ENCODE measurements at places on chromosomes 3 and 15.

DNA sequence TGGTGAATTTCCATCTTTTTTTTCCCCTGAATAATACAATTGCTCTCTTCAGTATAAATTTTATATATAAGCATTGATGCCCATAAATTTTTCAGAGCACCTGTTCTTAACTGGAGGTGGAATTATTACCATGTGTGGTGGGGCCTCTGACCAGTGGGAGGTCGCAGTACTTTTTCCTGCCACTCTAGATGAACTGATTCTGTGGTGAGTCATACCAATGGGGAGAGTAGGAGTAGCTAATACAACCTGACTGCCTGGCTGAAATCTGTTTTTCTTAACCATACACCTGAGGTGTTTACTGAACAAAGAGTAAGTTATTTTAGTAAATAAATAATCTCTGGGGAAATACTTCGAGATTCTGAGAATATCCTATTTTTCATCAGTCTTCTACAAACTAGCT is 67.2 kb downstream of the UNC13C start:
- DNase-seq = no peak

DNA sequence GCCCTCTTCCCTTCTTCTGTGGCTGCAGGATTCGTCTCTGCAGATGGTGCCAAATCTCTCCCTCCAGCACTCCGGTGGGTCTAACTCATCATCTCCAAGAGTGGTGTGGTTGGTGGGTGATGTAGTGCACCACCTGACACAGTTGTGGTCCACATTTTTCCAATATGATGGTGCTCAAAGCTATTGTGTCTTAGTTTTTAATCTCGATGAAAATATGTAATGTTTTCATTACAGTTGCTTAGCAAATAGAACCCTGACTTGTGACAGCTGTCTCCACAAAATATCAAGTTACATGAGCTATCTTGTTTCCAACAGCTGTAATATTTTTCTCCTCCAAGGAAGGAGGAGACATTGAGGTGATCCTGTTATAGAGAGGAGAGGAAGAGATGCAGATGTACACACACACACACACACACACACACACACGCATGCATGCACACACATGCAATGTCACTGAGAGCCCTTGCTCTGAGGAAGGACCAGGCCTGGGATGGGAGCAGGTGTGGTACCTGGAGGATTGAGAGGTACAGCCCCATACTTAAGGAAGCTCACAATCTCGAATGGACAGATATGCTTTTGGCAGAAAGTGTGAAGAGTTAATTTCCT is 15.7 kb upstream of the ESYT3 start:
- no peak for DNase-seq

- no peak for DNase-seq
Measured at GRCh38 chr3:44984335-44984734, 8.3 kb downstream of the EXOSC7 start.

GRCh38 chr3:138473391-138473790 is 39.0 kb downstream of the ESYT3 start:
- DNase-seq = no peak

- DNase-seq = no peak
Measured at GRCh38 chr15:84725001-84725491, 9.1 kb upstream of the SEC11A start.

DNA sequence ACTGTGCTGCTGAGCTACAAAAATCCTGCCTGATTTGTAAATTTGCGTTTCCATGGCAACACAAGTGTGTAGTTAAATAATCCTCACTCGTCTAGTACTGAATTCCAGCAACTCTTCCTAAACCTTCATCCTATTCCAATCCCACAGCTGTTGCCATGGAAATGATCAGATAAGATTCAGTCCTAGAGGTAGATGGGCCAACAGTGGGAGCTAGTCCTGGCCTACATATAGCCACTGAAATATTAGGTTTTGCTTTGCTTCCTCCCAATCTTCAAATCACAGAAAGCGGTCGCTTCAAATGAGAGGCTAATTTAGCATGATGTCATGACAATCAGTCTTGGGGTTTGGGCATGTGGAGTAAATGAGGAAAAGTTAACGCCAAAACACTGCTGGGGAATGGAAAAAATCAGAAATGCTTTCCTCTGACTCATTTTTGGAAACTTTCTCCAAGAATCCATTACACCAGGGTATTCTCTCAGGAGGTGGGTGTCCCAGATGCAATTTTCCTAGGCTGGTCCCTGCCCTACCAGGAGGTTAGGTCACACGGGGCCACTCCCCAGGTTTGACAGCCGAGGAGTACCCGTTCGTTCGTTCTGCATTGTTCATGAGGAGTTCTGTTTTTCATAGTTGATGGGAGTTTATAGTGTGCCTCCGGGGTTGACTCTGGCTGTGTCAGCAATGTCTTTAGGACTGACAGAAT is 159.2 kb upstream of the SLCO3A1 start:
- DNase-seq = no peak

DNA sequence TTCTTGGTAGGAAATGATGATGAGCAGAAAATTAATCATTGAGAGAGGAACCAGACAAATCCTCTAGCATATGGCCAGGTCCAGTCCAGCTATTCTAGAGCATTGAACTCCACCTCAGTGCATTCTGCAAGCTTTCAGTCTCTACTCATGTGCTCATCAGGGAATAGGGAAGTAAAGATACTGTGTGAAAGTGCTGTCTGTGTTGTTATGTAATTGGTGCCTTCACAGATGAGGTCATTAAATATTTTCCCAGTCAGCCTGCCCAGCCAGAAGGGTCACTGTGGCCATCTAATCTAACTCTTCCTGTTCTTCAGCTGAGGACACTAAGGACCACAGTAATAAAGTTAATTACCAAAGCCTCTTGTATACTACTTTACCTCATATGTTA is 28.2 kb downstream of the C3orf62 start:
- DNase-seq = no peak

DNA sequence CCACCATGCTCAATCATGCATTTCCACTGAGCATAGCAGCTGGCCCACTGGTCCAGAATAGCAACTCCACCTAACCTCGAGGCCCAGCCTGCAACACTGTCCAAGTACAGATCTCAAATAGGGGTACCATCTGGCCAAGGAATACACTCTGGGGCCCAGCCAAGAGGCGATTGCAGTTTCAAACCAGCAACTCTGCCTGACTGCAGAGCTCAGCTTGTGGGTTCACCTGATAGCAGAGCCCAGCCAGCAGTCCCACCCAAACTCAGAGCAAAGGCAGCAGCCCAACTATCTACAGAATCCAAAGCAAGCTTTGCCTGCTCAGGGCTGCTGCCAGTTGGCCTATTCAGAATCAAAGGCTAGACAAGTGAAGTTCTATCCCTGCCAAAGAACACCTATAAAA is 30.5 kb downstream of the POLQ start:
- no peak for DNase-seq

DNA sequence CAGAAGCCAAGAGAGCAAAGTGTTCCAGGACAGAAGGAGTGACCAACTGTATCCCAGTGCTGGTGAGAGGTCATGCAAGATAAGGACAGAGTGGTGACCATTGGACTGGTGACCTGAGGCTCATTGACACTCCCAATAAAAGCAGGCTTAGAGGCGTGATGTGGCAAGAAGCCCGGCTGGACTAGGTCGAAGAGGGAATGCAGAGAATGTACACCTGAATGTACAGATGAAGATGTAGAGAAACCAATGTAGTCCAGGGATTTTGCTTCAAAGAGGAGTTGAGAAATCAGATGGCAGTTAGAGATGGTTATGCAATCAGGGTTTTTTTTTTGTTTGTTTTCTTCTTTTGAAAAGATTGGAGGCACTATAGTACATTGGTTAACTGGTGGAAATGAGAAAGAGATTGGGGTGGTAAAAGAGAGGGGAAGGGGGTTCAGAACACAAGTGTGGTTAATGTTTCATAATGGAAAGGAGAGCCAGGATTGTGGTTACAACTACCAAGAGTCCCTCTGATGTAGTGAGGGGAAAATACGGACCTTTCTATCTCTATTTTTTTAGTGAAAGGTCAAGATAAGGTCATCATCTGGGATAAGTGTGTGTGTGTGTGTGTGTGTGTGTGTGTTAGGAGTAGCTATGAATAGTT is 23.3 kb downstream of the ST3GAL6 start:
- no peak for DNase-seq

DNA sequence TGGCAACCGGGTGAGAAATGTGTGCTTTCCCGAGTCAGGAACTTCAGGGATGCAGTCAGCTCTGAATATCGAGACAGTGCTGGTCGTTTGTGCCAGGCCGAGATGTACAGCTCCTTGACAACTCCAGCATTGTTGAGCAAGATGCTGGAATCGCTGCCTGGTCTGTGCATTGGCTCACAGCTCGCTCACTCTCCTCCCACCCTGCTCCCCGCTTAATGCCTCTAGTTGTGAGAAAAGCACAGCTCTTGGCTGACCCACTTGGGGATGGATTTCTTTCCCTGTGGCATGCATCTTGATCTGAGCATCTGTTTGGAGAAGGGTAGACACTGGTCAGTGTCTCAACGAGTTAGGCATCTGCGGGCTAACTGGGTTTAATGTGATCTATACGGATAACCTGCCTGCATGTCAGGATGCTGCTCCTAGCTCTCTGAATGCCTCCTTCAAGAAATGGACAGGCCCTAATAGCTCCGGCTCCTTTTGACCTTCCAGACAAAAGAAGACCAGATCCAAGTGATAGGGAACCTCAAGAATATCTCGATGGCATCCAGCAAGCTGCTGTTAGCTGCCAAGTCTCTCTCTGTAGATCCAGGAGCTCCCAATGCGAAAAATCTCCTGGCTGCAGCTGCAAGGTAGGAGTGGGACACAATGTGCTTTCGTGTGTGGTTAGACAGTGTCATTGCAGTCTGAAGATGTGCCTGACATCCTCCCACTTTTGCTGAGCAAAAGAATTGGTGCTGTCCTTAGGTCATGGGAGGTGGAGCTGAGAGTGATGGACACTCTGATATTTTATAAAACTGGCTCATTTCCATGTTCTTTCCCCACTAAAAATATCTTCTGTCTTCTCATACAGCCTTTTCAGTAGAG is 302.2 kb upstream of the TPM1 start:
- no peak for DNase-seq

- no peak for DNase-seq
Measured at GRCh38 chr15:86229936-86230335, 150.3 kb downstream of the AGBL1 start.

DNA sequence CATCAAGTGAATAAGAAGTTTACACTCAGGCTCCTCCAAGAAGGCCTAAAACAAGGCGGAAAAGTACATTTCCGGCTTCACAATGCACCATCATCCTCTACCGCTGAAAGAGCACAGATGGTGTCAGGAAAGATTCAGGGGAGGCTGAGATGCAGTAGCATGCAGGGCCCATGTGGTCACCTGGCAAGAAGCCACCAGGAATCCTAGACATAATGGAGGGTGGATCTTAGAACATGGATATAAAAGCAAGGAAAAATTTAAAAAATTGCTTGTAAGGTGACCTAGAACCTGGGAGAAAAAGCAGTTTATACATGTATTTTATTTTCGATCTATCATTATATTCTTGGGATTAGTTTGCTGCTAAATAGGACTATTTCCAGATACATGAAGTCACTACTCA is 21.9 kb upstream of the OTOL1 start:
- no peak for DNase-seq

DNA sequence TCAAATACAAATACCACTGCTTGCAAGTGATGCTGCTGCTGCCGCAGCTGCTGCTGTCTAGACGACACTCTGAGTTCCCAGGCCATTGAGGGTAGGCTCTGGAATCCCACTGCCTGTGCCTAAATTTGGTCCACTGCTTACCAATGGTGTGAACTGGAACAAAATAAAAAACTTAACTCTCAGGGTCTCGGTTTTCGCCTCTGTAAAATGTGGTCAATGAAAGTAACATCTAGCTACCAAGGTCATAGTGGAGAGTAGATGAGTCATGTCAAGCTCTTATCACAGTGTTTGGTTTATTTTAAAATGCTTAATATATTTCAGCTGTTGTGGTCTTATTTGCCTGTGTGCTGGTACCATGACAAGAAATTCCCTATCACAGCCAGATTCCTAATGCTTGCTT is 299.3 kb downstream of the CLSTN2 start:
- no peak for DNase-seq

DNA sequence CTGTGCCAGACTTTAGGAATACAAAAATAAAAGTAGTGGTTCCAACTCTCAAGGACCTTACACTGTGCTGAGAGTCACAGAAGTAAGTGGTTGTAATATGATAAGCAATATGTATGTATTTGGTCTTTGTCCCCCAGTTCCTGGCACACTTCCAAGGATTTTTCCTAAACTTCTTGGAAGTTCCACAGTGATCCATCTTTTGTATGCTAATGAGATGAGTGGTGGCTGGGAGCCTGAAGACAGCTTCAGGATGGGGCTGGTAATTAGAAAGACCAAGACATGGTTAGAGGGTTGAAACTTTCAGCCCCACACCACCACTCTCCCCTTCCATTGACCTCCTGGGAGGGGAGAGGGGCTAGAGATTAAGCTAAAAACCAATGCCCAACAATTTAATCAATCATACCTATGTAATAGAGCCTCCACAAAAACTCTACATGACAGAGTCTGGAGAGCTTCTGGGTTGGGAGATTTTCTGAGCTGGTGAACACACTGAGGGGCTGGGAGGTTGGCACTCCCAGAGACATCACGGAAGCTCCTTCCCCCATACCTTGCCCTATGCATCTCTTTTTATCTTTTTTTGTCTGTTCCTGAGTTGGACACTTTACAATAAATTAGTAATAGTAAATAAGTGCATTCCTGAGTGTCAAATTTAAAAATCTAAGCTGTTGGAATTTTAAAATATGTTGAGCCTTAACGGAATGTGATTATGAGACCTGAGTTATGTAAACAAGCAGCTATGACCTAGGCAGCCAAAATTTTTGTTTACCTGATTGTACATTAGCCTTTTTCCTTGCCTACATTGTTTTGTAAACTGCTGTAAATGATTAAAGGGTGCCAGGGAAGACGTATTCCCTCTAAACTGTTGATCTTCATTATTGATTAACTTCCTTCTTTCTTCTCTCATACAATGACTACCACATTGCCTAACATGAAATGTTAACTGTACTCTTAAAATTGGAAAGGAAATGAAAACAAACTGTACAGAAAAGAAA is 24.3 kb downstream of the CD200R1L start:
- no peak for DNase-seq

DNA sequence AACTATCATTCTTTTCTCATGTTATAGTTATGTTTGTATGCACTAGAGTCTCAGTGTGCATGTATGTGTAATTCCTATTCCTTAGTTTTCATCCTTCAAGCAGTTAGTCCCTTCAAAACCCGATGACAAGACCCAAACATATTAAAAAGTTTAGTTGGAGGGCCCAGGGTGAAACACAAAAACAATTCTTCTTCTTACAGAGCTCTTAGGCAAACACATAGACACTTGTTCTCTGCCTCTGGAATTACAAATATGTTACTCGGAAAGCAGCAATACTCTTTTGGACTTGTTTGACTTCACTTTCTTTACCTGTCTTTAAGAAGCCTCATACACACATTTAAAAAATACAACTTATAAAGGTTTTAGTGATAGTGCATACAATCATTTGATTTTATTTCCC is 763 bp upstream of the CNTN6 start:
- DNase-seq = no peak

GRCh38 chr15:88890495-88890894 is 4.8 kb downstream of the HAPLN3 start:
- DNase-seq = no peak

DNA sequence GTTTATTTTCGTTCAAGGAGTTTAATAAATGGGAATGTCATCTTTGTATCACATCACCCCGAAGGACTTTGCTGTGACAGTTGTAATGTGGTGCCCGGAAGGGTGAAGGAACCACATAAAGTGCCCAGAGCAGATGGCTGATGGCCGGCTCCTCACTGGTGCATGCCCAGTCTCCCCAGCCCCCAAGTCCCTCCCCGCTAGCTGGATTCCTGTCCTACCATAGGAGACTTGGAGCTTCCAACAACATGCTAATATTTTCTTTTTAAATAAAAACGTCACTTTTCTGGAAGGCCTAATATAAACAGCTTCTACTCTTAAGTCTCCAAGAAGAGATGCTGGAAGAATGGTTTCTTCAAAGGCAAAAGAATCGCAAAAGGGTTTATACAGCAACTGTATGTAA is 273.9 kb upstream of the LRTM1 start:
- DNase-seq = no peak
